ENCODE measurements at places on chromosomes 11 and 22.

GRCh38 chr22:48442663-48443062 is 1385.0 kb downstream of the BRD1 start:
- no peak for DNase-seq

DNA sequence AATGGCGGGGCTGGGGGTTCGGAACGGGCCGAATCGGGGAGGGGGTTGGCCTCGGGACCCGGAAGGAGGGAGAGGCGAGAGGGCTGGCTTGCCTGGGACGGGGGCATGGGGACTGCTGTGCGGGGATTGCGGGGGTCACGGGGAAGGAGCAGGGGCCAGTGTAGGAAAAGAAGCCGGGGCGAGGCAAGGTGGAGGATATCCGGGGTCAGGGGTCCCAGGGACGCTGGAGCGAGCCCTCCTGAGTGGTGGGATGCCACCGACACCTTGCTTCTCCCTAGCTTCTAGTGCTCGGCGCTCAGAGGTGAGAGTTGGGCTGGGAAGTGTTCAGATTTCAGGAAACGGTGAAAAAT is 426 bp upstream of the GDPD5 start:
- no peak for DNase-seq

DNA sequence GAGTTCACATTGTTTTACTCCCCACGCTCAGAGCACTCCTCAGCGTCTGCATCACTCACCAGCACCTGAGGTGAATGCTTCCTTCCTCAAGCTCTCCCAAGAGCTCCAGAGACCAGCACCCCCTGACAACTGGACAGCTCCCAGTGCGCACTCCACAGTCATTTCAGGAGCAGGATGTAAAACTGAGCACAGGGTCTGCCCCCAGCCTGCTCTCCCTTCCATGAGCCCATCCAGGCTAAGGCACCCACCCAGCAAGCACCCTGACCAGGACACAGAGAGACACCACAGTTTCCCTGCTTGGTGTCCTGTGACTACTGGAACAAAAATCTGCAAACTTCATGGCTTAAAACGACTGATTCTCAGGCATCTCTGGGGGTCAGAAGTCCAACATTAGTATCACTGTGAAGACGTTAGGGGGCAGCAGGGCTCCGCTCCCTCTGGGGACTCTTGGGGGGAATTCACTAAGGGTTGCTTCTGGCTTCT is 3.3 kb downstream of the SCGB1D2 start:
- peak; percentile 53 for DNase-seq

DNA sequence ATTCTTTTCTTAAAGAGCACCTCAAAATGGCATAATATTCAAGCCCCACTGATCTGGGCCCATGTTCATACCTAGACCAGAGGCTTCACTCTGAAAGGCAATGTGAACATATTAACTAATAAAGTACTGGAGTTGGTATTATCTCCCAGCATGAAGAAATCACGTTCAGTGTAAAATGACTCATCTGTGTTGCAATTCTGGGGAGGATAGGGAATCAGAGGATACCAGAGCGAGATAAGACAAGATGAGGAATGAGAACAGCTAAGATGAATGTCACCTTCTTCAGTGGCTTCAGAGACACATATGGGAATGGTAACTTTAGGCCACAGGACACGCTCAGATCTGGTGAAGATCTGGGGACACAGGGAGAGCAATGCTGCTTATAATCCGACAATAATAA is 121.1 kb downstream of the NTM start:
- peak; percentile 41 for DNase-seq

GRCh38 chr11:70365544-70365927 is 32.8 kb upstream of the CTTN start:
- DNase-seq = no peak

DNA sequence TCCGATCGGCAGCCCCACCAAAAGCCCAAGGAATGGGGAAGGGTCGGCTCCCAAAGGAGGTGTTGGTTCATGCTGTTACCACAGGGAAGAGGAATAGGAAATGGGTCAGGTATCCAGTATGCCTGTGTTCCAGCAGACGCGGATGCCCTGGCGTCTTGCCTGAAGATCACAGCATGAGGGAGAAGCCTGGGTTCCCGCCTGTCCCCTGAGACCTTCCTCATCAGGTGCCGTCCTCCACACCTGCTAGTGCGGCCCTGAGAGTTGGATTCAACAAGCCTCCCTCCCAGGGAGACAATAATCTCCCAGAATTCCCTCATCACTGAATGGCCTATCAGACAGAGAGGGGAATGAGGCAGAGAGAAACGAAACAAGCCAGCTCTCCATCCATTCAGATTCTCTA is 92.2 kb downstream of the SPATA19 start:
- DNase-seq = no peak

DNA sequence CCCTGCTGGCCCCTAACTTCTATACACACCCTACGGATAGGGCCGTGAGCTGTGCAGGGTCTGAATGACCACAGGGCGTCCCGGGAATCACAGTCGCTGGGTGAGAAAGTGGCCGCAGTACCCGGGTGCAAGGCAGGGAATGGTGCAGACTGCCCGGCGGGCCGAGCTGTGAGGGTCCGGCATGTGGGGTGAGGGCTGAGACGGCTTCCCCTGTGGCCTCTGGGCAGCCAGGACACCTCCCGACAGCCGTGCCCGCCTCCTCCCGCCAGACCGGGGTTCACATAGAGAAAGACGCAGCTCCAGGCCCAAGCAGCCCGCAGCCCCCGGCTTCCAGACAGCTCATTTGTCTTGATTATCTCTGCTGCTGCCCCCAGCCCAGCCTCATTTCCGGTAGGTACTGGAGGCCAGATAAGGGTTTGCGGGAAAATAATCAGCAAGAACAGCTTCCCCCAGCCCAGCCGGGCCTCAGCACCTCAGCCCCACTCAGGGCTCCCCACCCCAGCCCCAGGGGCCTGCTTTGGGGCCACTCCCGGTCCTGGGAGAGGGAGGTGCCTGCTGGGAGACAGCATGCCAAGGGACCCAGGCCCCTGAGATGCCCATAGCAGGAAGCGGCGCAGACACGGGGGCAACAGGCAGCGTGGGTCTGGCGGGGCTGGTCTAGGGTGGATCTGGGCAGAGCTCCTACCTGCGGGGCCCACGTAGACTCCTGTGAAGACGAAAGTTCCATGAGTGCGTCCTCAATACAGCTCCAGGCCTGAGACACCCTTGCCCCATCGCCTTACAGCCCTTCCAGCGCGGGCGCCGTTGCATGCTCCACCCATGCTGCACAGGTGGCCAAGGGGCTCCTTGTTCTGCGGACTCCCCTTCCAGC is 123.1 kb downstream of the BRD1 start:
- no peak for DNase-seq

GRCh38 chr11:88164320-88164719 is 10.9 kb downstream of the RAB38 start:
- DNase-seq = no peak

DNA sequence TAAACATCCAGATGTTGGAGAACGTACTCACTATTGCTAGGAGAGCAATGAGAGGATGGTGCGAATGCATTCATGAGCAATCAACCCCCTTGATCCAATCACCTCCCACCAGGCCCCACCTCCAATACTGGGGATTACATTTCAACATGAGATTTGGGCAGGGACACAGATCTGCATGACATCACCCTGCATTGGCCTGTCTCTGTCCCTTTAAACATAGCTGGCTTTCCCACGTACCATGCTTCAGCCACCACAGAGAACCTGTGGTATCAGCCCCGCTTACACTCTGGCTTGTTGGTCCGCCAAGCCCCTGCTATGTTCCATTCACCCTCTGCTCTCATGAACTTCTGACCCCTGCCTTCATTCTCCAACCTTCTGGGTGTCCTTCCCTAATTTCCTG is 157.5 kb upstream of the E2F8 start:
- no peak for DNase-seq

DNA sequence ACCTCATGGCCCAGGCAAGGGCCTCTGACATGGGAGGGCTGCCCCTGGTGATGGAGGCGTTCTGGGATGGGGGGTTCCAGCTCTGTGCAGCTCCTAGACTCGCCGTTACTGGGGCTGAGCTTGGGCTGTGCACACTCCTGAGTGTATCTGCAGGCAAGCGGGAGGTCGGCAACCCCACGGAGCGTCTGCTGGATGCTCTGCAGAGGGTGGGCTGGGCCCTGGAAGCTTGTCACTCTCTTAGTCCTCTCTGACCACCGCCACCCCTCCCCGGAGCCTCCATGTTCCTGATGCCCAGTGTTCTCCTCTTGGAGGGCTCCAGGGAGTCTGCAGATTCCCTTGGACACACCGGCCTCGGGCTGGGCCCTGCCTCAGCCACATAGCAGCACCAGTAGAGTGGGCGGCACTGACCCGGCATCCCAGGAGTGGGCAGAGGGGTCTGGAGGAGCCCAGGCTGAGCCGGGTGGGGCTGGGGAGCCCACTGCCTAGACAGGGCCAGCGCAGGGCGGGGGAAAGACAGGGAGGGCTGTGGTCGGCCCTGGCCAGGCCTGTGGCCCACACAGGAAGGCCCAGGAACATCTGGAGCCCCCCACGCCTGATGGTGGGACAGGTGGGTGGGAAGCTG is 20.6 kb upstream of the MUC5B start:
- no peak for DNase-seq

DNA sequence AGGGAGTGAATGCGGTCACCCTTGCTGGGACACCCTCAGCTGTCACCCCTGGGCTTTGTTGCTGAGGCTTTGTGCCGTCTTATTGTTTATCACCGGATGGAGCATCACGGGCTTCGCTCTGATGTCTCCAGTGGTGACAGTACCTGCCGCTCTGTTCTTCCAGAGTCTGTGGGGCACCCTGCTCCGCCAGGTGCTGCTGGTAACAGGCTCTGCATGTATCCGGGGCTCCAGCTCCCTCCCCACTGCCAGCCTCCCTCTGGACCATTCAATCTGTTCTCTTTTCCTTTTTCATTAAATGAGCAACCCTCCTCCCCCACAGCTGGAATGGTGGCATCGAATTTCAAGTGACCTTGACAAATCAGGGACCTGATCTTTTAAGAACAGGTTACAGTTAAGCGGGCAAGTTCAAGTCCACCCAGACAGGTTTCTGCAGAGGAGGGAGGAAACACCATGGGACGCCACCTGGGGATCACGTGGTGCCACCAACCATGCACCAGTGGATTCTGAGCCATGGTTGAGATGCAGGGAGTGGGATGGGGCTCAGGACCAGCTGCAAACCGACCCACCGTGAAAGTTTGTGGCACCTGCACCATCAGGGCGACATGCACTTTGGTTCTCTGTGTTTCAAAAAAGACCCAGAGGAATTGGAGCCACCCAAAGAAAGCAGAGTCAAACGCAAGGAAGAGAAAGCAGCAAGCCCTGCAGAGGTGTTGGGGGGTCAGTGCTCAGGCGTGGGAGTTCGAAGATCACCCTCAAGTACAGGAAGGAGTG is 89.3 kb downstream of the BCR start:
- no peak for DNase-seq

GRCh38 chr11:30344085-30344484 is 21.2 kb downstream of the ARL14EP start:
- no peak for DNase-seq

DNA sequence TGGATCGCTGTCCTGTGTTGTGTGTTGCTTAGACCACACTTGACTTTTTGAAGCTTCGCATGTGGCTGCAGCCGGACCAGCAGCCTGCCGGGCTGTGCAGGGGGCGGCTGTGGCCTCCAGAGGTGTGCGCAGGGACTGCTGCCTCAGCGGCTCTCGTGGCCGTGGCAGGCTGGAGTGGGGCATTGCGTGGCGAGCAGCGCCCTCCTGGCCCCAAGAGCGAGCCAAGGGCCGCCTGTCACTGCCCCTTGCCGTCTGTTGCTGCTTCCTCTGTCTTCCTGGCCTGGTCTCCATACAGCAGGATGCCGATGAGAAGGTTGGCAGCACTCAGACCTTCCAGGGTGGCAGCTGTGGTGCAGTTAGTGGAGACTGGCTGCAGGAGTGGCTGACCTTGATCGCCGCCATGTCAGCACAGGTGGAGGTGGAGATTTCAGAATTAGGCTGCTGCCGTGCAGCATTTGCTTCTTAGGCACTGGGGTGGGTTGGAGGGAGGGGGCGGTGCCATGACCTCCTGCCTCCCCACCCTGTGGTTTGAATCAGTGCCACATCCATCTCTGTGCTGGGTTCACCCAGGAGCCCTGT is 34.0 kb downstream of the MUC6 start:
- DNase-seq = no peak

DNA sequence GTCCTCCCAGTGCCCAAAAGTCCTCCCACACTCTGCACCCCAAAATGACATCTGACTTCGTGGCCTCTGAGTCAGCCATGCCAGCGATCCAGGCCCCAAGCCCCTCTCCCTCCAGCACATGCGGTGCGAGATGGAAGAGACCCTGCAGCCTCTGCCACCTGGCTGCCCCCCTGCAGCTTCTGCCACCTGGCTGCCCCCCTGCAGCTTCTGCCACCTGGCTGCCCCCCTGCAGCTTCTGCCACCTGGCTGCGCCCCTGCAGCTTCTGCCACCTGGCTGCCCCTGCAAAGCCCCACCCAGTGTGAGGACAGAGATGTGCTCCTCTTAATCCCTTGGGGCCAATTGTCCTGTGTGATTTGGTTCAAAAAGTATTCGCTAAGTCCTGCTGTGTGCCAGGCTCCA is 68.0 kb downstream of the WNT7B start:
- no peak for DNase-seq

DNA sequence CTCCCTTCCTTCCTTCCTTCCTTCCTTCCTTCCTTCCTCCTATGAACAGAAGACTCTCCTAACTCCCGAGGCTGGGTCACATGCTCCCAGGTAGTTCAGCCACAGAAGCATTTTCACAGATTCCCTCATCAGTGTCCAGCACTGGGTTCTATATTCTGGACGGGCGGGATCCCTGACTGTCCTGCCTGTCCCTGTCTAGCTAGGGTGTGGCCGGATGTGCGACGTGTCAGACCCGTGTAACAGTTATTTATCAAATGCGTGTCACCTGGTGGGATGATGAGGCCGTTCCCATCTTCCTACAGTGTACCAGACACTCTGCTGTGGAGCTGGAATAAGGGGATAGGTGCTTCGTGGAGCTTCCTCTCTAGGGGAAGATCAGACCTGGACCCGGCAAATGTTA is 901.0 kb downstream of the BRD1 start:
- DNase-seq = no peak

DNA sequence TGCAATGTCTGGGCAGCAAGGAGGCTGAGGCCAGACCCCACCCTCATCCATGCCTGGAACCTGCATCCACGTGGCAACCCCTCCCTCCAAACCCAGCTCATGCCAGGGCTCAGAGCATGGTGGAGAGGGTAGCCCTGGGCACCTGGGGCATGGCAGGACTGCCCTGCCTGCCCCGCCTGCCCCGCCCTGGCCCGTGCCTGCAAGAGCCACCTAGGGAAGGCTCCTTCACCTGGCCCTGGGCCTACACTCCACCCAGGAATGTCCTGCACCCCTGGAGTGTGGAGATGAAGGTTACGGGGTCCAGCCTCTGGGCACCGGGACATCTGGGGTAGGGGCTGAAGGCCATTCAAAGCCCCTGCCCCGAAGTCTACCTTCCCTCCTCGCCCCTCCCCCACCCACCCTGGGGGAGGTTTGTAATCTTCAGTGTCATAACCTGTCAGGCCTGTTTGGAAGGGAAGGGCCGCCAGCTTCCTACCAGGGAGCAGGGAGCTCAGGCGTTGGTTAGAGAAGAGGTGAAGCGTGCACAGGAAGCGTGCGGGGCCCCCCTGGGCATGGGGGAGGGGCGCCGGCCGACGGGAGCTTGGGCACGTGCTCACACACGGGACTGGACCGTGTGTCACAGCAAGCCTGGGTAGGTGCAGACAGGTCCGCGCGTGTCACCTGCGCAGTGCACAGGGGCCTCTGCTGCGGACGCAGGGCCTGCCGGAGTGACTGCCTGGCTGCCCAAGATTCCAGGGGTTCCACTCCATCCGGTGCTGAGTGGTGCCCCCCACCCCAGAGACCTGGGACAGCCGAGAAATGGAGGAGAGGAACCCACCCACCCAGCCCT is 30.7 kb upstream of the TH start:
- DNase-seq = no peak

GRCh38 chr11:75432911-75433321 is at the start of gene KLHL35:
TSS of gene KLHL35 (minus strand) at chr11:75433203. CDS start at chr11:75430629, 2,574 bp downstream.
- DNase-seq = no peak

Data from amniotic epithelial cell (primary cell).